ENCODE measurements at places on chromosomes 7 and 10.

GRCh38 chr7:118306771-118307170 is 82.3 kb downstream of the ANKRD7 start:
- DNase-seq, result no peak

DNA sequence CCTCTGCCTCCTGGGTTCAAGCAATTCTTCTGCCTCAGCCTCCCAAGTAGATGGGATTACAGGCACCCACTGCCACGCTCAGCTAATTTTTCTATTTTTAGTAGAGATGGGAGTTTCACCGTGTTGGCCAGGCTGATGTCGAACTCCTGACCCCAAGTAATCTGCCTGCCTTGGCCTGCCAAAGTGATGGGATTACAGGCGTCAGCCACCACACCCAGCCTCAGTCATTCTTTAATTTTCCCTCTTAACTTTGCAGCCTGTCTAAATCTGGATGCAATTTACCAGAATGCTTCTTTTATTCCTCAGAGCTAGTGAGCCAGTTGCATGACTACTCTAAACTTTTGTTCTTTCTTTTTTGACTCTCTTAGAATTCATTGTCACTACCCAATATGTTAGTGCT is 90.5 kb upstream of the CSTF2T start:
- no peak for DNase-seq

- DNase-seq, result no peak
These were observed 69.7 kb downstream of the CUL2 start for GRCh38 chr10:35020481-35020880.

GRCh38 chr10:25068152-25069058 is 52.0 kb downstream of the THNSL1 start:
- peak; percentile 61 for DNase-seq

DNA sequence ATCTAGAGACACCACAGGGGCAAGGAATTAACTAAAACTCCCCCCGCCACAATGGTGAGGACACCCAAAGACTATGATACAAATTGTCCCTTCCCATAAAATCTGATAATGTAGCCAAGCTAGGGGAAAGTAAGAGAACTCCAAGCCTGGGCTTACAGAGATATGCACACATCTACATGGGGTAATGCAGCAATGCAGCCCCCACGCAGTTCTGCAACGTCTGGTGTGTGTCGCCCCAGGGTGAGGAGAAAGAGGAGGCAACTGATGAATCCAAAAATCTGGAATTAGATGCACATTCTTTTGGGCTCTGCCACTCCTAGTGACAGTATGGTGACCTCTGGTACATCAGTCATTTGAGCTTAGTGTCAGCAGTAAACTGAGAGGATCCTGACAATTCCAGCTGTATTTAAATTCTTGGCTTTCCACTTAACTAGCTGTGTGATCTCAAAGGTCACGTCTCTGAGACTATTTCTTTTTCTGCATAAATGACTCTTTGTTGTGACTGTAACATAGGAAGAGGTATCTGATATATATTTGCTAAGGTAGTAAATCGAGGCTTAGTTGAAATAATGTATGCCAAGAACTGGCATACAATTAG is 51.5 kb downstream of the PIP4K2A start:
- no peak for DNase-seq

DNA sequence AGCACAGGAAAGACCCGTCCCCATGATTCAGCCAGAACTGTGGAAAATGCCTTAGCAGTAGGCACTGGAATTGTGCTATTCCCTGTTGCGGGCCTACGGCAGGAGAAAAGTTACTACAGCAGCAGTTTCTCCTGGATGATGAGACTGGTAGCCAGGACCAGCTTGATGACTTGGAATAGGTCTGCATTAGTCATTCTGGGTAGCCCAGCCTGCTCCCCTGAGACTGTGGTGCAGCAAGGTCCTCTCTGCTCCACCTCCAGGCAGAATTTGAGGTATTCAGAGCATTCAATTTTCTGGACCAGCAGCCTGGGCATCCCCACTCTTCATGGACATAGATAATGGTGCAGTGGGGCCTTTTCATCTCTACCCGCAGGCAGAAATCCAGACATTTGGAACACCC is 490.0 kb downstream of the SH2D4B start:
- peak; percentile 27 for DNase-seq

GRCh38 chr10:11397980-11398580 is 213.4 kb downstream of the USP6NL start:
- peak; percentile 11 for DNase-seq

- DNase-seq, result no peak
These were observed 19.5 kb upstream of the RHEB start for GRCh38 chr7:151539088-151539671.

GRCh38 chr10:89085153-89085552 is 94.6 kb downstream of the FAS start:
- DNase-seq, result no peak

DNA sequence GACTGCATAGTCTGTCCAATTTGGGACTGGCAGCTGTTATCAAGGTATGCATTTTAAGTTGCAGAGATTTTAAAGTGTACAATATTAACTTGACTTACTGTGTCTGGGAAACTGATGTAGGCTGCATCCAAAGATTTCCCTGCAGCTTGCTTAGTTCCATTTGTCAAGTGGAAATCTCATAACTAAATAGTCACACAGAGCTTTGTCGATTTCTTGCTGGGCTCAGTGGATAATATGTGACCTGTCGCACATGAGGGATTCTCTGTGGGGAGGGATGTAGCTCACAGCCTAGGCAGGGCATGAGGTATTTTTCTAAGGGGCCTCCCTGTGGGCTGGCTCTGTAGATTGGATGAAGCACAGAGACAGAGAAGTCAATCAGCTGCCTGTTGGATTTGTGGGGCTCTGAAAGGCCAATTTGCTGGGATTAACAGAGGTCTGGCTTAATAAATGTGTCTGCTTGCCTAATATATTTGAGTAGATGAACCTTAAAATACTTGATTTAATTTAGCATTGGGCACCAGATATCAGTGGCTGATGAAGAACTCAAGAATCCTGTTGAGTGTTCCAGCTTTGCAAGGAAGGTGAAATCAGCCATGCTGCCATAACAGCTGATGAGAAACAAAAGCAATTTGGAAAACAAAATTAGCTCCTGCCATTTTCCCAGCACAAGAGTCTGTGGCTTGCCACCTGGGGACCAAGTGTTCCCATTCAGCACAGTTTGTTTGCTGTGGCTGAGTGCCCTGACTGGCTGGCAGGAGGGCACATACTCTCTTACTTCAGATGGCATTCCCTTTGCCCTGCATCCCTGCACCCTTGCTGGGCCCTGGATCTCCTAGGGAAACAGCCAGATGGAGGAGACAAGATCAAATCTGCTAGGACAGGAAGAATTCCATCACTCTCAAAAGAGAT is 598.5 kb downstream of the SORCS3 start:
- no peak for DNase-seq

DNA sequence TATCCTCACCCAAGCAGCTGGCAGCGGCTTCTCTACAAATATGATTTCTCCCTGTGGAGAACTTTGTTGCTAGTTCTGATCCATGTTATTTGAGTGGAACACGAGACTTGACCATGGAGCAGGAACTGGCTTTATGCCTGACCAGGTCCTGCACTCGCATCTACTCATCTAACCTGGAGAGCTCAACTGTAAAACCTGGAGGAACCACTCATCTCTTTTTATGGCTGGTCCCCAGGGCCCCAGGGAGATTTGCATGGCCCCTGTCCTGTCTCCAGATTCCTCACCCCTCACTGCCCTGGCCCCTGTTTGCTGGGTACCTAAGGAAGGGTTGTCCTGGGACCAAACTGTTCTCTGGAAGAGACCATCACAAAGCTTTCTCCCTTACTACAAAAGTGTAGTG is 16.0 kb downstream of the TCAF1 start:
- DNase-seq, result no peak

DNA sequence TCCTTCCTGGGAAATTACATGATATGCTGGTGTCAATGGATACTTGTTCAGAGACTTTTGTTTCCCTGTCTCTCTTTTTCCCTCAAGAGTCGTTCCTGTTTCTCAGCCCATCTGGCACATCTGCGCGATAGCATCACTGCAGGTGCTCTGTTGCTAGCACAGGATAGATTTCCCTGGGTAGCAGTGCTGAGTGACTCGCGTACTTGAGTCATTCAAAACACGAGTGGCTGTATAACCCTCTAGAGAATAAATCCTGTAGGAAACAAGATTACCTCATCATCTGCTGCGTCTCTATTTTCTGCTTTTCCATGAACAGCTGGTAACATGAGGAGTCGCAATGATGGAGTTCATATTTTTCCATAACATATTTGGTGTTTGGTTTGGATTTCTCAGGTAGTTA is 452.0 kb upstream of the FZD8 start:
- no peak for DNase-seq

DNA sequence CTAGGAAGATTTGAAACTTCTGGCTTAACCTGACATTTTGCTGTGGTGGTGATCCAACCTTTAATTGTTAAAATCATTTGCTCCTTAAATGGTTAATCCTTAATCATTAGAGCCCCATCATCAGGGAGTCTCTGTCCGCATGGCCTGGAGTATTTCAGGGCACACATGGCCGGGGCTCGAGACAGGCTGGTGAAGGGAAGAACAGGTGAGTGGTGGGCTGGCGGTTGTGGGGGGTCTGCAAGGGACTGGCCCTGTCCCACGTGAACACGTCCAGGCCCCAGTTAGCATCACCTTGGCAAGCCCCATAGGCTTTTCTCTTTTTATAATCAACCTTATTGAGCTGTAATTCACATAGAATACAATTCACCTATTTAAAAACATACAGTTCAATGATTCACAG is 109.5 kb downstream of the DNAJB6 start:
- no peak for DNase-seq

Measured in fibroblast of skin of right quadriceps (primary cell).